ENCODE measurements at places on chromosomes 16 and 17. TPM values are rescaled to one million over a fixed set of nuclear protein-coding genes. Genes with fewer than 3 reads are reported as not detected.
A peak's percentile ranks its signal among the peaks of the same experiment; 100 is the strongest.

DNA sequence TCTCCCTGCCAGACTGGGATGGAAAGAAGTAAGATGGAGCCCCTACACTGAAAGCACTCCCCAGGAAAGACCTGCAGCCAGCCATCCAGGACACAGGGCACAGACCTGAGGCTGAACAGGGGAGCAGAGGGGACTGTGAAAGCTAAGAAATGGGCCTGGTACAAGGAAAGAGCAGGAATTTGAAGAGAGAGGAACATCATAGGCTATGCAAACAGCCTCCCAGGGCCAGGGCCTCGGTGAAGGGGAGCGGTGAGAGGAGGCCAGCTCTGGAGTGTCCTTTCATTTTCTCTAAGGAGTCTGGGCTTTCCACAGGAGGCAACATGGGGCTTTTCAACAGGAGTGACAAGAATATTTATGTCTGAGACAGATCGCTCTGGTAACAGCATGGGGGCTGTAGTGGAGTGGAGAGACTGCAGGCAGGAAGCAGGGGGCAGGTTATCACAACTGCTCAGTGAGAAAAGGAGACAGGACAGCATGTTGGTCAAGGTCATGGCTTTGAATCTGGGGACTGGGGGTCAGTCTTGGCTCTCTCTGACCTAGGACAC lies 50.1 kb downstream of the TOM1L2 start:
- no peak for DNase-seq

DNA sequence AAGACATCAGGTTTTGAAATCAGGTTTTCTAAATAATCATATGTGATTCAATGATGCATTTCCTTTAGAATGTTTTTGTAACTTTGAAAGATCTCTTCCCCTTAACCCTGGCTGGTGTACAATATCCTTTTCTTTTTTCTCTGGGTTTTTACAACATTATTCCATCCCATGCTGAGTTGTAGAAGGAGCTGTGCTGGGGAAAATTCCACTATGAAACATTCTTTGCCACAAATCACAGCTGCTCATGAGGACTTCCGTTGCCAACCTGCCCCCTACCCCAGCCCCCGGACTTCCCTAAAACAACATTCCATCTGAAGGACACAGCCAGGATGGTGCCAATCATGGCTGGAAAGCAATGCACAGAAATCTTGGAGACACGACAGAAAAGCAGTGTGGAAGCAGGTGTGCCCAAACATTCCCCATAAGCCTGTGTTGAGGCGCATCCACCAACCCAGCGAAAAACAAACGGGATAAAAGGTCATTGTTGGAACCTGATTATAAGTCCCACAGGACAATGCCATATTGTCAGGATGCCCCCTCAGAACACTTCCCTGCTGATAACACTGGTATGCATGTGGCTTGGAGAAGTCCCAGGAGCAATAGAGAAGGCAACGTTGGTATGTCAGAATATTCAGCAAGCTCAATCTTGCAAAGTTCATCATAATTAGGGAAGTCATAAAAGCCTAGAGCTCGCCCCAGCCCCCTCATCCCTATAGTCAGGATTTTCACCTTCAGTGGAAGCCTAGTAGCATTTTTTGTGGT lies 475.0 kb downstream of the HS3ST3B1 start:
- no peak for DNase-seq

LPO gene
- not detected for polyA plus RNA-seq

MYH8 gene
- polyA plus RNA-seq = not detected

GRCh38 chr16:47731252-47731651 lies 270.1 kb downstream of the PHKB start:
- peak; percentile 99 for DNase-seq
